Esophagus squamous epithelium (tissue), 5 donors: ENCODE measurements at places on chromosomes 1 and 21.

DNA sequence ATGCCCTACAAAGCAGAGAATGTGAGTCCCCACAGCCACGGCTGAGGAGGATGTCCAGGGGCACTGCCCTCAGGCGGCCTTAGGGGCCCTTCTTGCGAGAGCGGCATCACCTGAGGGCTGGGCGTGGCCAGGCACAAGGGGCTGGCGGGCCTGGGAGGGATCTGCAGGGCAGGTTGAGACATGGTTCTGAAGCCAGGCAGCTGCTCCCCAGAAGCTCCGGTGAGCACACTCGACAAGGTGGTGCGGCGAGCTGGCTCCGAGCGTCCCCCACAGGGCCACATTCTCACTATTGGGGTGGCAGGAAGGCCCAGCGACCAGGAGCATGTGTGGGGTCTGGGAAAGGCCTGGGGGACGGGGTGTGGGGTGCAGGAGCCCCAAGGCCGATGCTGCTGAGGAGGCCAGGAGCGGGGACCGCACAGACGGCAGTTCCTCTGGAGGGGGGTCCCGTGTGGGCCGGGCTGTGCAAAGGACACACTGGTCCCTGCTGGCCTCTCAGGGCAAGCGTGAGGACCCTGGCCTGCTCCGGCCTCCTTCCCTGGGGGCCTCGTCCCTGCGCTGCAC lies 47.2 kb downstream of the MORN1 start:
- DNase-seq = no peak

GRCh38 chr1:219460896-219461815 lies 151.7 kb downstream of the ZC3H11B start:
- DNase-seq = no peak

DNA sequence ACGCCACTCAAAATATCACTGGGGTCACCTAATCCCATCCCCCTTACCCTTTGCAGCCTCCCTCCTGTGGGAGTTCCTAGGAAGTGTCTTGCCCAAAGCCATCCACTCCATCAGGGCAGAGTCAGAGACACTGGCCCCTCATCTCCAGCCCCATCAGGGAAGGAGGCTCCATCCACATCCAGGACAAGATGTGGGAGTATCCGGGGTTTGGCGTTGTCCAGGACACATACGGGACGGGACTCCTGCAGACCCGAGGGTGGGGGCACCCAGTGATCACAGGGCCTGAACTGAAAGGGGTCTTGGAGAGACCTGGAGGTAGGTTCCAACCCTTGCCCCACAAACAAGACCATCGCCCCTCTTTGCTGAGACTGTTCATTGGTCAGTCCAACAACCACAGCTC lies 348.2 kb downstream of the MATN1 start:
- DNase-seq = no peak

DNA sequence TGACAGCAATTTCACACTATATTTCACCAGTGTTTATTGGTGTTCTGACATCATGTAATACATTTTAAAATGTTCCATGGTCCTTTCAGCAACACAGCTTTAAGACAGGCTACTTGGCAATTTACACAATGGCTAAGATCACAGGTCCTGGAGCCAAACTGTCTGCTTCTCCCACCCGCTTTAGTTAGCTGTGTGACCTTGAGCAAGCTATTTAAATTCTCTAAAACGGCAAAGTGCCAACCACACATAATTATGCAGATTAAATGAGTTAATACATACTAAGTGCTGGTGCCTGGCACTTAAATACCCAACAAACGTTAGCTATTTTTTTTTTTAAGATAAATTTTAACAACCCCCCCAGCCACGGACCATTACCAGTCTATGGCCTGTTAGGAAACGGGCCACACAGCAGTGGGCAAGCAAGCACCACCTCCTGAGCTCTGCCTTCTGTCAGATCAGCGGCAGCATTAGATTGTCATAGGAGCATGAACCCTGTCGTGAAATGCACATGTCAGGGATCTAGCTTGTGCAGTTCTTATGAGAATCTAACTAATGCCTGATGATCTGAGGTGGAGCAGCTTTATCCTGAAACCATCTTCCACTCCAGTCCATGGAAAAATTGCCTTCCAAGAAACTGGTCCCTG lies 26.9 kb downstream of the SOD1 start:
- no peak for DNase-seq

DNA sequence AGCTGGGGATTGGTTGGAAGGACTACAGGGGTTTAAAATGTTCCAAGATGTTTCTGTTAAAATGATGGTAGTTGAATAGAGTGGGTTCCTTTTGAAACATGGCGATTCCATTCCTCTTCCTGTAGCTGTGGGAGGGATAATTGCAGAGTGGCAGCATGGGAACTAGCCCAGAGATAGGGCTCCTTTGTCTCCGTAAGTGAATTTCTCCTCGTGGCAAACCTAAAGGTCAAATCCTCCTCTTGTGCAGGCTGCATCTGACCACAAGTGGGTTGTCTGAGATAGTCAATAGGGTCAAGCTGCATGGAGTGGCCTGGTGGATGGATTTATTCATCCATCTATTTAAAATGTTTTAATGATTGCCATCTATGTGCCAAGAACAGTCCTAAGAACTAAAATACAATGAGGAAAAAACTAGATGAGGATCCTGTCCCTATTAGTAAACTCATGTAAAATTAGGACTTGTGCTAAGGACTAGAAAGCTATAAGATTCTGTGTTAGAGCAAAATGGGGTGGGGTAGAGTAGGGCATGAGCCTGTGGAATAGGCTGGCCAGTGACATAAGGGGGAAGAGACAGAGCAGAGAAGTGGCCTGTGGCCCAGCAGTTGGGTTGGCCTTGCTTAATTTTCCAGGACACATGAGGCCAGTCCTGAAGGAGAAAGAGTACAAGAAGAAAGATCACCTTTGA lies 89.1 kb upstream of the IVNS1ABP start:
- DNase-seq = no peak

DNA sequence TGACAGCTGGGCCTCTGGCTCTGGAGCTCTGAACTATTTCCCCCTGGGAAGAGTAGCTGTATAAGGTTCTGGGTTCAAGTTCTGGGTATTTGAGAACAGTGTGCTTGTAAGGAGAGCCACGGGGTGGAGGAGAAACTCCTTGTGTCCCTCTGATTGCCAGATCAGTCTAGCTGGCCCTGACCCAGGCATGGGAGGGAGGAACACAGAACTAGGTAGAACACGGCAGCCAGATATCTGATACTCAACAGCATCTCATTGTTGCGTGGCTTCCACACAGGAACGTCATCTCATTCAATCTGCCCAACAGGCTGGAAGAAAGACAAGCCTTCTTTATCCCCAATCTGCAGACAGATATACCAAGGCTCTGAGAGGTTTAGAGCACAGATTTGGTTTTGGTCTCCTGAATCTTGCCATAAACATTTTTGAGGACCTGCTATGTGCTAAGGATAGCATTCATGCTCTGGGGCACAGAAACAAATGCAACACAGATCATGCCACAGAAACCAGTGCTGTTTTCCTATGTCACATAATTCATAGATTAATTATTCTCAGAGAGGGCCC lies 83.8 kb downstream of the PLXNA2 start:
- no peak for DNase-seq

- DNase-seq = no peak
Measured at GRCh38 chr1:84726593-84727499, 36.6 kb upstream of the SSX2IP start.

DNA sequence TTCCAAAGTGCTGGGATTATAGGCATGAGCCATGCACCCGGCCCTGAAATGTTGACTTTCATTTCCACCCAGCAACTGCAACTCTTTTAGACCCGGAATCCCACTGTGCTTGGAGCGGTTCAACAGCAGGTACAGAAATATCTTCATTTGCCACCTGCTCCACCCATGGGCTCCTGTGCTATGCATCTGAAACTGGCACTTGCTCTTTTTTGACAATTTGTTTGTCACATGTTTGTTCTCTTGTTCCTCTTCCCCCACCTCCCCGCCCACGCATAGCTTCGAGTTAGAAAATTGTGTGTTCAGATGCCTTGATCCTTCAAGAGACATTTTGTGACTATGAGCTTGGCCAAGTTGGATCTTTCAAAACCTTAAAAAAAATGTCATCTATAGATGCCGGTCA lies 2.4 kb upstream of the IFNLR1 start:
- DNase-seq = no peak

- DNase-seq = no peak
Measured at GRCh38 chr1:183841950-183842794, 37.3 kb downstream of the RGL1 start.

- DNase-seq = no peak
Measured at GRCh38 chr1:9825093-9826074, 1.6 kb upstream of the CLSTN1 start.

- DNase-seq = no peak
Measured at GRCh38 chr1:229164836-229165735, 105.8 kb upstream of the RAB4A start.
